ENCODE measurements at places on chromosomes 2 and 18. TPM values are rescaled to one million over a fixed set of nuclear protein-coding genes. Genes with fewer than 3 reads are reported as not detected.

Gene GPBAR1
- total RNA-seq = 0.31 TPM

Gene OTOF
- total RNA-seq = not detected

Gene INHA
- total RNA-seq = not detected

Gene C2orf80
- total RNA-seq = not detected

Gene SERPINB3
- 349 TPM for total RNA-seq

Gene COBLL1
- total RNA-seq = 68.3 TPM

Gene FARP2
- 33.4 TPM for total RNA-seq

DNA sequence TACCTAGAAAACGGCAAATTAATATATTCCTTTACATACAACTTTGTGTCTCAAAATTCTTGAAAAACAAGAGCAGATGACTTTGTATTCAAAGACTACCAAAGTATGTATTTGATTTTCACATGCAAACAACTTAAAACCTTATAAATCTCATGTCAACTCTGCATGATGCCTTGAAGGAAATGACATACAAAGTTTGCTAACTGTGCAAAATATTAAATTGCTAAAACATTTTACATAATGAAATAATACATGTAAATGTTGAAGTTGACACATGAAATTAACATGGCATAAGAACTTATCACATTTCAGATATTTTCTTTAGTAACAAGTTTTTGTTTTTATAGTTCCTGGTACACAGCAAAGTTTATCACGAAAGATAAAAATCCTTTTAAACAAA, 20.8 kb upstream of the C2orf42 start:
- DNase-seq = no peak

GRCh38 chr18:59885579-59886163, 14.1 kb upstream of the PMAIP1 start:
- DNase-seq = no peak

- DNase-seq = no peak
Observed at GRCh38 chr2:84302513-84303412, 156.3 kb downstream of the SUCLG1 start.

GRCh38 chr18:10318691-10318970, 135.8 kb upstream of the APCDD1 start:
- no peak for DNase-seq

DNA sequence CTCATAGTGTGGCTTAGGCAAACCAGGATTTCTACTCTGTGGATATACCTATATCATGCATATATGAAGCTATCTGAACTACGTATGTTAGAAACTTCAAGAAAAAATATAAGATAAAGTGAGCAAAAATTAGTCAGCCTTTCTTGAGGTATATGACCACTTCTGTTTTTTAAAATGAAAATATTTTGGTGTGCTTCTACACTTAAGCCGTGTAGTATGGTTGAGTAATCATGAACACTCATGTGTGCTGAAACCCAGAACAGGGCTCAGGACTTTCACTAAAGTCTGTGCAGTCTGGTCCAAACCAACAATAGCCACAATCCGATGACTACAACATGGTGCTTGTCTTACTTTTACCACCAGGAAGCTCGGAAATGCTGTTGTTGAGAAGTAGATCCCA, 48.9 kb upstream of the TMEM177 start:
- DNase-seq = no peak

DNA sequence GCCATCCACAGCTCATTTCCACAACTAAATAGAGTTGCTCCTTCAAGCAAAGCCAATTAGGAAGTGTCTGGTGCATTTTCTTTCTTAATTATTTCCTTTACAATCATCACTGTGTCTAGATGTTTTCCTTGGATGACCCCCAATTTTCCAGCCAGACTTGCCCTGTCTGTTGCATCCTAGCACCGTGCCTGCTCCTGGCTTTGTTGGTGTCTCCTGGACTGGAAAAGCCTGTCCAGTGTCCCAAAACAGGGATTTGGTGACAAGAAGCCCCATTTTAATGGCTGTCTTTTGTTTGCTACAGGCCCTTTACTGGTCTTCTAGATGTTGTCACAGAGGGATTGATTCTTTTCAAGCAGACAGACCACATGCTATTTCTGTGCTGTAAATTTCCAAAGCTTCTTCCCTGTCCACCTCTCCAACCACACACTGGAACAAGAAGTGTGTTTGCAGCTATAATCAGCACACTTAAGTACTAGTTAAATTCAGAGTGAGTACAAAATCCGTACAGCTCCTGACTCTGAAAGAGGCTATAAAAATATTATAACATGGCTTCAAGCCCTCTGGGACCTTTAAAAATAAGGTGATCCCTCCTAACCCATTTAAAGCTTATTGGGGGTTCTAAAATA, 38.4 kb downstream of the RNF144A start:
- no peak for DNase-seq

GRCh38 chr2:67036444-67036843, 360.7 kb upstream of the ETAA1 start:
- no peak for DNase-seq

DNA sequence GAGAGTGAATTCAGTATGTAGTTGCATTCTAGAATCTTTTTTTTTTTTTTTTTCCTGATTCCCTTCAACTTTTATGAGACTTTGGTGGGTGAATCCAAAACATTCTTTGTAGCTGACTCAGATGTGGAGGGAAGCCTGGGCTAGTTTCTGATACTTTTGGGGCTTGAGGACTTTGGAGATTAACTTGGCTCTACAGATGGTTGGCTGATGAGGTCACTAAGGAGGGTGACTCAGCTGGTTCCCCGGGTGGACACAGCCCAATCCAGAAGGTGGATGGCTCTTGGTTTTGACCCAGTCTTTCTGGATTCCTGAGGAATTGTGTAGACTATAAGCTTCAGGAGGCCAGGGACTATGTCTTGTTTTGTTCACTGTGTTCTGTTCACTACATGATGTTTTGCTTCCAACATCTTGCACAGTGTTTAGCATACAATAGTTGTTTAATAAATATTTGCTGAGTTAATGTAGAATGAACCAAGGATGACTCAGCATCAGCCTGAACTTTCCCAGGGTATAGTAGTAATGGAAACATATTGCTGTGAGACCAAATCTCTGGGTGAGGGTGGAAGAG, 30.5 kb downstream of the LAMA3 start:
- no peak for DNase-seq

DNA sequence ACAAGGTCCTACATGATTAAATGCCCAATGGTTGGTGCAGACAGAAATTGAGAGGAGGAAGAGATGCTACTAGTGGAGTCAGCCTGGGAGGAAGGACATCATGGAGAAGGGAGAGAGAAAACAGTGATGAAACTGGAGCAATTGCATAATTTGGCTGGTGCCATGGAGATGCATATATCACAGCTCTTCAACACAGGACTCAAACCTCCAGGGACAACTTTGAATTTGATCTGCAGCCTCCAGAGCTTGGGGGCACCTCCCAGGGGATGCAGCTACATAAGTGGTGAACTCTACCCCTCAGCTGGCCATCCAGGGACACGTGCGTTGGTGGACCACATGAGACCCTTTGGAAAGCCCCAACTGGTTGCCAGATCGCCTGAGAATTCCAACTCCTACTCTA, 80.4 kb downstream of the CTAGE1 start:
- DNase-seq = no peak

DNA sequence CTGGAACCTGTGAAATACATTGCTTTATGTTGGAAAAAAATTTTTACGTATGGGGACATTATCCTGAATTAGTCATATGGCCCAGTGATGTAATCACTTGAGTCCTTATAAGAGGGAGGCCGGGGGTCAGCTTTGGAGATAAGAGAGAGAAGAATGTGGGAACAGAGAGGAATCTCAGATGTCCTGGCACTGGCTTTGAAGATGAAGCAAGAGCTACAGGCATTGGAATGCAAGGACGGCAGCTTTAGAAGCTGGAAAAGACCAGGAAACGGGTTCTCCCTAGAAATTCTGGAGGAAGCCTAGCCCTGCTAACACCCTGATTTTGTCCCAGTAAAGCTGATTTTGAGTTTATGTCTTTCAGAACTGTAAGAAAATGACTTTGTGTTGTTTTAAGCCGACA, 1129.9 kb upstream of the GYPC start:
- no peak for DNase-seq

GRCh38 chr2:216519154-216519762, 20.6 kb downstream of the RPL37A start:
- DNase-seq = no peak

DNA sequence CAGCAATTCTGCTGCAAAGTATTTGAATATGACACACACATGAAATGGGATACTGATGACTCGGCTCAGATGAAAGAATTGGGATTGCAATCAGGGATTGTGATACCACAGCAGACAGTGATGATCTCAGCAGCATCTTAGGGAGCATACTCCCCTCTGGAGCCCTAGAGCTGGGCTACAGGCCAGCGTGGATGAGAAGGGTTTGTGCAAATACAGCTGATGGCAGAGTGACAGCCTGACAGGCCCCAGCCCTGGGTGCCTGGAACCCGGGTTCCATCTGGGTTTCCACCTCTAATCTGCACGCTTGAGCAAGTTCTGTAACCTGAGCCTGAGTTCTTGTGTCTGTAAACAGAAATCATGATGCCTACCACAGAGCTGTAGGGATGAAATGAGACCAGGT, 418.0 kb downstream of the LRATD1 start:
- no peak for DNase-seq

- no peak for DNase-seq
Observed at GRCh38 chr2:181371782-181372645, 85.2 kb upstream of the ITGA4 start.

GRCh38 chr2:183034806-183035205, 3.5 kb downstream of the NCKAP1 start:
- no peak for DNase-seq

- DNase-seq = no peak
Observed at GRCh38 chr18:30175061-30175574, 867.4 kb downstream of the DSC3 start.

GRCh38 chr2:159137511-159138241, 148.8 kb downstream of the WDSUB1 start:
- no peak for DNase-seq

DNA sequence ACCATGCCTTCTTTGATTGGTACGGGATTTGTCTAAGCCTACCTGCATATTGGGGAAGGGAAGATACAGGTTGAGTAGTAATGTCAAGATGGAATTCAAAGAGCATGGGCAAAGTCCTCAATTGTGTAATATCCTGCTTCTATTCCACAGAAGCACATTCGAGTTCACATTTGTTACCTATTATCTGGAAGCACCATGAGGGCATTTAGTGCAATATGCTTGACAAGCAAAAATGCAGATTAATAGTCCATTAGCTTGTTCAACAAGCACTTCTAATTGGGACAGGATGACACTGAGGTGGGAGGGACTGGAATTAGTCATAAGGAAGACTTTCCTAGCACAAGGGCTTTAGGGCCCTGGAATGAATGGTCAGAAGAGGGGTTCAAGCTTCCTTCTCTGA, 40.5 kb downstream of the MYO5B start:
- DNase-seq = no peak

- no peak for DNase-seq
Observed at GRCh38 chr2:96952976-96953610, 33.3 kb downstream of the FAM178B start.

GRCh38 chr2:144683107-144683753, 163.3 kb upstream of the ZEB2 start:
- DNase-seq = no peak

GRCh38 chr18:74281980-74282754, 9.6 kb downstream of the CYB5A start:
- no peak for DNase-seq

DNA sequence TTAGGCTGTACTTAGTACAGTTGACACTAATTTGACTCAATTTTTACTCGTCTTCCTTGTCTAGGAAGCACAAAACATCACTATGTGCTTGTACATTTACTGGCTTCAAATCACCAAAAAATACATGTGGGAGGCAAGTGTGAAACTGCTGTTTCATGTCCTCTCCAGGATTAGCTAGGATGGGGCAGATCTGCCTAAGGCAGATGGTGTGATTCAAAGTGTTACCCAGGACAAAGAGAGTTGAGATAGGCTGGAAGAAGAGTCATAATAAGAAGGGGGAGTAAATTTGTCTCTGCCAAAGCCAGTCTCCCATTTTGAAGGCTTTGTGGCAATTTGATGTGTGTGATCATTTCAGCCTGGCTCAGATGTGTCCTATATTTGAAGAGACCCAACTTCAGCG, 821.6 kb upstream of the ZEB2 start:
- no peak for DNase-seq

- DNase-seq = no peak
Observed at GRCh38 chr2:194539425-194539824, 1117.6 kb upstream of the SLC39A10 start.

DNA sequence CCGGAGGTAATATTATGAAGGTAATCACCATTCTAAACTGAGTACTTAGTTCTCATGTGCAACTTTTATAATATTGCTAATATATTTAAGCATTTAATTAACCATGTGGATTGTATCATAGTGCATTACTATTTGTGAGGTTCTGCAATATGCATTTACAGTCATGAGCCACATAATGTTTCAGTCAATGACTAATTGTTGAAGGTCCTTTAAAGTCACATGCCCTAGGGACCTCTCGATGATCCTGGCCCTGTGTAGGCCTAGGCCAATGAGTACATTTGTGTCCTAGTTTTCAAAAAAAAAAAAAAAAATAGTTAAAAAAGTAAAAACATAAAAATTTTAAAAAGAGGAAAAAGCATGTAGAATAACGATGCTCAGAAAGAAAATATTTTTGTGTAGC, 298.0 kb downstream of the DSEL start:
- DNase-seq = no peak

DNA sequence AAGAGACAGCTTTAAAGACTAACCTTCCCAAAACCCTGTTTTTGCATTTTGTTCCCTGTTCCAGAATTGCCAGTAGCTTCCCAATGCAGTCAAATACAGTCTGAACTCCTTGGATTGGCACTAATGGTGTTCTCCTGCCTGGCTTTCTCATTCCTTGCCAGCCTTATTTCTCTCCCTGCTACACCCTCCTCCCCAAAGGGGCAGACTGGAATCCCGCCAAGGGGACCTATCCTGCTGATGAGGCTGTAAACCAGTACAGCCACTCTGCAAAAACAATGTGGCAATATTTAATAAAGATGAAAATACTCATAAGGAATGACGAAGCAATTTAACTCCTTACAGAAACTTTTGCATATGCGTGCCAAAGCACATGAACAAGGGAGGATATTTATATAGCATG, 4.5 kb upstream of the SLC4A5 start:
- no peak for DNase-seq

- DNase-seq = no peak
Observed at GRCh38 chr2:200446612-200447011, 63.3 kb downstream of the KCTD18 start.

DNA sequence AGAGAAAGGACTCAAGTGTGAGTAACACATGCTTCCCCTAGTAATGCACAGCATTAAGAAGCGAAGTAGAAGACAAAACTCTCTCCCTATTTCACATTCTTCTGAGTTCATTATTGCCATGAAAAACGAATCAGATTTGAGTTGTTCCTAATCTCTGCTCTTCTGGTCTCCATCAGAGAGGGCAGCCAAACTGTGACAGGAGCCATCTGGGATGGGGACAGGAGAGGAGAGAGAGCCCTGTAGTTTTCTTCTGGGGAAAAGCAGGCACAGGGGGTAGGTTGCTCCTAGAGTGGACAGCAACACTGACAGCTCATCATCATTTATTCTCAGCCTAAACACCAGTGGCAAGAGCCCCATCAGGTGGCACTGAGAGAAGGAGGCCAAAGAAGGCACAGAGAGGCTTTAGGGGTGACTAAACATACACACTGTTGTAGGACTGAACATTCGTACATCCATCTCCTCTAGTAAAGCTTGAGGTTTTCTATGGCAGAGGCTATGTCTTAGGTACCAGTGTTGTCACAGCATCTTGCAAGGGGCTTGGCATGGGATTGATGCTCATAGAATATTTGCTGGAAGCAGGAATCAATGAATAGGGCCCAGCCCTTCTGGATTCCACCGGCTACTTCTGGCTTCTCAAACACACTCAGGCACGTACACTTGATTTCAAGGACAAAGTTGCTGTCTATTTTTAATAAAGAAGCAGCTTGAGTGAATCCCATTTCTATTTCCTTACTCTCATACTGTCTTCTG, 33.1 kb downstream of the SLC8A1 start:
- no peak for DNase-seq

Data from esophagus squamous epithelium (tissue), 5 donors.